ENCODE measurements at places on chromosomes 12 and 14.

DNA sequence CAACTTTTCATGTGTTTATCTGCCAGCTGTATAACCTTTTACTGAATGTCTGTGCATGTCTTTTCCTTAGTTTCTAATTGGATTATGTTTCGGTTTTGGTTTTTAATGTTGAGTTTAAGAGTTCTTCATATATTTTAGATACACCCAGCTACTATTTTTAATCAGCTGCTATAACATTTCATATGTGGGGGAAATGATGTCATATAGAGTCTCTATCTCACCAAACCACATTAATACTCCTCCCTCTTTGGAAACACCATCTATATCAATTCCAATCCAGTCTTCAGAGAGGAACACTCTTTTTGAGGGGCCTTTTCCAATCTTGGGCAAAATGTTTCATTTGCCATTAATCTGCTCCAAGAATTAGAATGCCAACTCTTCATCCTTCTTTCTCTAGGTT is 28.5 kb upstream of the GCH1 start:
- no peak for DNase-seq

DNA sequence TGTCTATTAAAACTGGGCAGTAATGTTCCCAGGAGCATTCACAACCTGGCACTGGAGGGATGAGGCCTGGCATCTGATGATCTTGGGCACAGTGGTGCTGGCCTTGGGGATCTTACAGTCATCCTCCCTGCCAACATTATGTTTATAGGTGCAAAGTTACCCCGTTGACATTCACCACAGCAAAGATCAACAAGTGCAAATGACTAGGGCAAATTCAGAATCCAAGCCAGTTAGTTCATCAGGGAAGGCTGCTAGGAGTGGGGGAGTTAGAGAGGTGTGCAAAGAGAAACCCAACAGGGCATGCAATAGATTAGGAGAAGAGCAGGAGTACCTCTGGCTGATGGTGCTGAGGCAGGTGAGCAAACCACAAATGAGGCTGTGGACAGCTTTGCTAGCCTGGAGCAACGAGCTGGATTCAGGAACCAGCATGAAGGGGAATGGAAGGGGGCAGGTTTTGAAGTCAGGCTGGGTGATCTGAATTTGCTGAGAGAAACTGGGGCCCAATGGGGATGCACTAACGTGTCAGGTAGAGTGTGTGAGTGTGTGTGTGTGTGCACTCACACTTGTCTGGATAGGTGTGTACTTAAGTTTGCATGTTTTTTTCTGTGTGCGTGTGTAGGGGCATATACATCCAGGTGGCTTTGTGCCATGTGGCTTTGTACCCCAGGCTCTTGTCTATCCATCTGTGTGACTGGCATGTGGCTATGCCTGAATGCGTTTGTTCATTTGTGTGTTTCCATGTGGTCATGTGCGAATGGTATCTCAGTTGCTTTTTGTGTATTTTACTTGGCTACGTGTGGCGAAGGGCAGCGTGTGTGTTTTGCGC is 1.6 kb downstream of the CISTR start:
- DNase-seq = no peak

DNA sequence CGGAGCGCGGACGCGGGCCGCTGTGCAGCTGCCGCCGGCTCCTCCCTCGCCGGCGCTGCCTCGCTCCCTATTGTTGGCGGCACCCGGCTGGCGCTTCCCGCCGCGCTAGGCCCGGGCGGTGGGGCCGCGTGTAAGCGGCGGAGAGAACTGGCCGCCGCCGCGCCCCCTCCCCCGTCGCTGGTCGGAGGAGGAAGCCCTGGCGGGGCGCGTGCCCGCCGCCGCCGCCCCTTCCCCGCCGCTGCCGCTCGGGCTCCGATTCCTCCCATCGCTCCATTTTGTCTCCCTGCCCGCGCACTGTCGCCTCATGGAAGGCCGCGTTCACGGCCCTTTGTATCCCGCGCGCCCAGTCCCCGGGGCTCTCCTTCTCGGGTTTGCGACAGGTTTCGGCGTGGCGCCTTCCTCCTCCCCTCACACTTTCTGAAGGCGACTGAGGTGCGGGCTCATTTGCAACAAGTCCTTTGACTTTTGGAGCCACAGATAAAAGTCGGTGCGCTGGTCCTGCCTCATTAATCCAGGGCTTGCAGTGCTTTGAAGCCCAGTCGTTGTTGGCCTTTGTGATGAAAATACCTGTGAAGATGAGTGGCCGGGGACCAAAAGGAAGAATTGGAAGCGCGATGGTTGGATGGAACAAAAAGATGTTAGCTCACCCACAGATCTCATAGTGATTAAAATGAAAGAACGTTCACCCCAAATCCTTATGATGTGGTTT is 707 bp downstream of the CPSF6 start:
- no peak for DNase-seq

- DNase-seq = no peak
Measured at GRCh38 chr12:202081-202731, 11.8 kb downstream of the SLC6A12 start.

- no peak for DNase-seq
Measured at GRCh38 chr12:49864798-49865090, 21.8 kb upstream of the BCDIN3D start.

DNA sequence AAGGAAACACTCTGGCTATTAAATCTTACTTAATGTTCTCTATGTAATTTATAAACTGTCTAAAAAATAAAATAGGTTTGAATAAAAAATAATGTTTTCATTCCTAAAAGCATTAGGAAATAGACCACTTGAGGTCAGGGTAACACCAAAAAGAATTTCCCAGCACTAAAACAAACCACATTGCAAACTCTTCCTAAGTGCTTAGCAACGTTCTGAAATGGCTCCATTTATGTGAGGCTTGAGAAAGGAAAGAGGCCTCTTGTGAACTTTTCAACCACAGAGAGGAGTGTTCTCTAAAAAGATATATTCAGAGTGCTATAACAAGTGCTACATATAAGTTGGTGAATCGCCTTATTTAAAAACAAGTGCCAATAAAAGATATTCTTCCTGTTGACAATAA is 42.7 kb downstream of the ALX1 start:
- no peak for DNase-seq
